ENCODE measurements at places on chromosomes 7 and 10.

DNA sequence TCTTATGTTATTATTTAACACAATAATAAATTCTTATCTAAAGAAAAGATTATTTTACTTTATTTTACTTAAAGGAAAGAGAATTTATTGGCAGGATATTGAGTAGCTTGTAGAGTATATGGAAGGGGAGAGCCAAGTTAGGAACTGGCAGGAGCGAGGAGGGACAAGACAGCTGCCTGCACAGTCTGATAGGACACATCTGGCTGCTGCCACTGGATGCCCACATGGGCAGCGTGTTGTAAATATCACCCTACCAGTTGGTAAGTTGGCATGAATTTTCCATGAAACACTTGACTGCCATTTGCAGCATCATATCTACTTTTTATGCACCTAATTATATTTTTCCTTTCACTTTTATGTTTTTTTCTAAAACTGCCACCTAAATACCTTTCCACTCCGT is 19.6 kb downstream of the SRI start:
- no peak for DNase-seq

DNA sequence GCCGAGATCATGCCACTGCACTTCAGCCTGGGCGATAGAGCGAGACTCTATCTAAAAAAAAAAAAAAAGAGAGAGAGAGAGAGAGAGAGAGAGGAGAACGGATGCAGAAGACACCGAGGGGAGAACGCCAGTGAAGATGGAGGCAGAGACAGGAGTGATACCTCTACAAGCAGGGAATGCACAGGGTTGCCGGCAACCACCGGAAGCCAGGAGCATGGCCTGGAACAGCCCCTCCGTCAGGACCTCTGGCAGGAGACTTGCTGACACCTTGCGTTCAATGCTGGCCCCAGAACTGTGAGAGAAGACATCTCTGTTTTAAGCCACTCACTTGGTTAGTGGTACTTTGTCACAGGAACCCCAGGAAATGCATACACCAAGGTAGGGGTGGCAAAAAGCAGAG is 38.1 kb upstream of the DUSP5 start:
- DNase-seq, result no peak

DNA sequence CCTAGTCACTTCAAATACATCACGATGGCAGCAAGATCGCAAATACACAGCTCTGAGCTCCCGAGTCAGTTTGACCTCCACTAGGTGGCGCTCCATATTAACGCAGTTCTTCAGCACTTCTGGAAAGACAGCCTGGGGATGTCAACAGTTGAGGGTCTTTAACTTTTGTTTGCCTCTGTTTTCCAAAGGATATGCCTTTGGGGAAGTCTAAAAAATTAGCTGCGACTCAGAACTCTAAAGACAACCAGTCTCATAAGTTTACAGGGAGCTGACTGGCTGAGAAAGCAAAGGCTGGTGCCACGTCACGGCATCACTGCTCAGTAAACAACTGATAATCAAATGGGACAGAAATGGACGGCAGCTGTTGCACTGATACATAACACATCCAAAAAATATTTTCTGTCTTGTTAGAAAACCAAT is 458.8 kb downstream of the SORCS1 start:
- DNase-seq, result peak; percentile 82

DNA sequence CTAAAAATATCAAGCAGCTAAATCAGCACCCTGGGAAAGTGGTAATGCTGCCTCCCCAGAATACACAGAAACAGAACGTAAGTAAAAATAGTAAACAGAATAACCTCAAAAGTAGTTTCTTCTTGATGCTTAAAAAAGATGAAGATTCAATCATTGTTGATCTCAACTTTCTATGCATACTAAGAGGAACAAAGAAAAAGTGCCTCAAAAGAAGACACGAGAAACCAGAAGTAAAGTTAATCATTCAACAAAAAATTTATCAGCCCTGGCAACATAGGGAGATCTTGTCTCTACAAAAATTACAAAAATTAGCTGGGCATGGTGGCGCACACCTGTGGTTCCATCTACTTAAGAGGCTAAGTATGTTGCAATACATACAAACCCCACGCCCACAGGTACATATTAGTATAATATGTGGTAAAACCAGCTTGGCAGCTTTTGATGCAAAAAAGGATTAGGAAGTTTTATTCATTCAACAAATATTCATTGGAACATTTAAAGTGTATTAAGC is 153.7 kb downstream of the NRBF2 start:
- no peak for DNase-seq

GRCh38 chr7:71266912-71267311 is 135.0 kb downstream of the GALNT17 start:
- DNase-seq, result no peak

DNA sequence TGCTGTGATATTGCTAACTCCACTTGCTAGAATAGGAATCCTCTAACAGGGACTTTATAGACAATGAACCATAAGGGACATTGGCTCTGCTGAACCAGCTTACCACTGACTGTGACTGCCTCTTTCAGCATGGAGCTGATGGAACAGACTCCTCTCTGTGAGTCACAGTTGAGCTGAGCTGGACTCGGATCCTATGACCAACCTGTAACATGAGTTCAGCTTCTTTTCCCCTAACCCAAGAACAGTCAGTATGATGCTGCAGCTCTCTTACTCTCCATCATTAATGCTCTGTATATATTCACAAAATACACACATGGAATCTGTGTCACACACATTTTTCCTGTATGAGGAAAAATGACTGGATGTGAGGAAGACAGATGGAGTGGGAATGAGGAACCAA is 177.9 kb upstream of the BET1 start:
- peak; percentile 92 for DNase-seq

- no peak for DNase-seq
These were observed 42.7 kb upstream of the SMARCD3 start for GRCh38 chr7:151291206-151291605.

GRCh38 chr7:111568419-111568818 is 6.1 kb upstream of the IMMP2L start:
- DNase-seq, result peak; percentile 10

GRCh38 chr10:132554991-132555647 is 17.5 kb downstream of the INPP5A start:
- DNase-seq, result no peak
